IMR-90 (cell line): ENCODE measurements at places on chromosomes 4 and X. TPM values are rescaled to one million over a fixed set of nuclear protein-coding genes. Genes with fewer than 3 reads are reported as not detected.

GRCh38 chrX:134144231-134144630 is 92.8 kb upstream of the CCDC160 start:
- peak; percentile 1 for DNase-seq

The CCSER1 gene
- total RNA-seq: not detected in 2 replicates

DNA sequence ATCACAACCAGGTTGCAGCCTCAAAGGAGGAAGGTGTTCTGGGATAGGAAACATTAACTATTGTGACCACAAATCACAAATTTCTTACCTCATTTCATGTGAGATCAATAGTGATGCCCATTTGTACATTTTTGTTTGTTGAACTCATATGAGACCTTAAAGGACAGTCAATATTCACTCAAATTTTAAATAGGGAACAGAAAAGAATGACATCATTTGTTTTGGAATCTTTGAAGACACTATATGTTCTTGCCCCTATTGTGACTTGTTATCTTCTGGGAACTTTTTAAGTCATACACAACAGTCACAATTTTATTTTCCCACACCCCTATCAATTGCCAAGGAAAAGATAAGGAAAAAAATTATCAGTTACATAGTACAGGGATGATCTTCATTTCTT is 346.5 kb downstream of the ARAP2 start:
- no peak for DNase-seq

- DNase-seq: no peak
Measured at GRCh38 chrX:14802943-14803710, 69.7 kb downstream of the FANCB start.

The PDZD4 gene
- under 0.01 and 0.28 TPM in 2 replicates for total RNA-seq

GRCh38 chr4:78099058-78099457 is 41.9 kb downstream of the FRAS1 start:
- DNase-seq: no peak

GRCh38 chr4:85778632-85779131 is 303.7 kb downstream of the ARHGAP24 start:
- peak; percentile 38 for DNase-seq

- no peak for DNase-seq
Measured at GRCh38 chr4:55107054-55107453, 18.3 kb downstream of the KDR start.

- no peak for DNase-seq
Measured at GRCh38 chrX:66008328-66008970, 31.4 kb downstream of the VSIG4 start.

DNA sequence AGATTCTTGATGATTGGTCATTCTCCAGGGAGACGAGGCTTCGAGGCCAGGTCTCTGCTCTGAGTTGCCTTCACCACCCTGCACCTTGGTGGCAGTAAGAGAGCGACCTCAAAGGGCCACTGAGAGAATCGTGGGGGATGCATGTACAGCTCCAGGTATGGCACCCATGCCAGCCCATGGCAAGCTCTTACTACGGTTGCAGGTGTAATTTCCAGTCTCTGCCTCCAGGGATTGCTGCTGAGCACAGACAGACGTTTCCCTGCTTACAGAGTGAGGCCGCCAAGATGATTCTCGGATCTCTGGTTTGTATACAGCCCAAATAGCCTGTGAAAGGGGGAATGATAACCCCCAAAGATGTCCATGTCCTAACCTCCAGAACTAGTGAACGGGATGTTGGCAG is 16.3 kb upstream of the DRD5 start:
- DNase-seq: peak; percentile 4

The CCDC158 gene
- total RNA-seq: not detected in 2 replicates

- DNase-seq: no peak
Measured at GRCh38 chrX:13074297-13075262, 30.2 kb upstream of the FAM9C start.

- DNase-seq: peak; percentile 18
Measured at GRCh38 chr4:4575284-4576211, 33.7 kb upstream of the STX18 start.
